ENCODE measurements at places on chromosomes 3 and 15. TPM values are rescaled to one million over a fixed set of nuclear protein-coding genes. Genes with fewer than 3 reads are reported as not detected.

Gene LSAMP
- total RNA-seq, result 8.3 TPM

Gene USP4
- total RNA-seq, result 45.3 TPM

Gene SI
- not detected for total RNA-seq

Gene IL12A
- total RNA-seq, result 2.3 TPM

Gene ATP10A
- 0.50 TPM for total RNA-seq

GRCh38 chr3:32606960-32607359 lies 36.3 kb upstream of the DYNC1LI1 start:
- no peak for DNase-seq

- no peak for DNase-seq
These were observed 28.5 kb upstream of the SNRK start for GRCh38 chr3:43257850-43258249.

DNA sequence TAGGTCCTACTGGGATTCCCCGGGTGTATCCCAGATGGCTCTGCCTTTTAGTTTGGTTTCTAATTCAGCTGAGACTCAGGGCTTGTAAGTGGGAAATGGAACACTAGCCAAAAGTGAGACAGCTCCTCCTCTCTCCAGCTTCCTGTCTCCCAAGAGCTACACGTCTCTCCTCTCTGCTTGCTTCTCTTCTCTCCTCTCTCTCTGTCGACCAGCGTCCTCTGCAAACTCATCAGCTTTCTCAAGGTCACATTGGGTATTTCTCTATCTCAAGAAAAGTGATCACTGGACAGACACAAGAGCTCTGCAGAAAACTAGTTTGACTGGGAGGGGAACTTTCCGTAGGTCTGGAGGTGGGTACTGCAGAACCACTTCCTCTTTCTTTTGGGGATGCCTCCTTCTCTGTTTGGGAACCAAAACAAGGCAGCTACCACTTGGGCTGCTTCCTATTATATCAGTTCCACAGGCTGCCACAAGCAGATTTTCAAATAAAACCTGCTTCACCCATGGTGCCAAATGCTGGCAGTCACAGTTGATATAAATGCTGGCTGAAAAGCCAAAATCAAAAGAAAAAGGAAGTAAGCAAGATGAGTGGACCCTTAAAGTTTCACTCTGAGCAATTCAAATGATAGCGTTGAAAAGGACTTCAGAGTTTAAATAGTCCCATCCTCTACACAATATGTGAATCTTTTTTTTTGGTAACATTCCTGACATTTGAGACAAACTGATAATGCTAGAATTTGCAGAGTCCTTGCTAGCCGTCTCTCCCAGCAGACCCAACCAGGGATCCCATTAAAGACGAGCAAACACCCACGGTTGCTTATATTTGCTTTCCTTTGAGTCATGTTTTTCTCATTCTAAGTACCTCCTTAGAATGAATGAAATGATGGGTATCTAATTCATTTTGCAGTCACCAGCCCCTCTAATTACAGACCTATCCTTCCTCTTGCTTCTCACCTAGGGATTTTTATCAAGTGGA lies 7.2 kb upstream of the DYNC1LI1 start:
- no peak for DNase-seq

Gene PPP1R14D
- total RNA-seq, result not detected

Gene C3orf85
- total RNA-seq, result not detected

Gene ZNF860
- total RNA-seq, result 0.22 TPM

GRCh38 chr3:36992806-36993325 lies at the start of gene EPM2AIP1:
Gene EPM2AIP1, minus strand, starts transcription at chr3:36993131. Its CDS starts 54 bp downstream, at chr3:36993077.
- peak; percentile 92 for DNase-seq

- DNase-seq, result no peak
These were observed 130.5 kb downstream of the TNIK start for GRCh38 chr3:171329746-171330145.

- DNase-seq, result no peak
These were observed 58.8 kb upstream of the ARL6 start for GRCh38 chr3:97705764-97706163.

Gene NXPE3
- 50.3 TPM for total RNA-seq

DNA sequence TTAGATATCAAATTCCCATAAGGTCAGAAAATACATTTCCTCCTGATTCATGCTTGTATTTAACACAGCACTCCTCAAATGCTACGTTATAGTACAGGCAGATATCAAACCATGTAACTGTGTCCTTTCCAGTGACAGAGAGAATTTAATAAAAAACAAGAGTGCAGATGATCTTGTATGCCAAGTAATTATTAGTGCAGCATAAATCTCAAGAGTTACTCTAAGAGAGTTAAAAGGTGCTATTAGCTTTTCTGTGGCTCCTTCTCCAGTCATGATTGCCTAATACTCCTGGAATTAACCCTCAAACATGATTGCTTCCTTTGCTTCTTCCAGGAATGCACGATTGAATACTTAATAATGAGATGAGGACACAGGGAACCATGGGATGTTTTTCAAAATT lies 413.0 kb upstream of the DPH6 start:
- no peak for DNase-seq

Gene OIP5
- total RNA-seq, result 0.46 TPM

DNA sequence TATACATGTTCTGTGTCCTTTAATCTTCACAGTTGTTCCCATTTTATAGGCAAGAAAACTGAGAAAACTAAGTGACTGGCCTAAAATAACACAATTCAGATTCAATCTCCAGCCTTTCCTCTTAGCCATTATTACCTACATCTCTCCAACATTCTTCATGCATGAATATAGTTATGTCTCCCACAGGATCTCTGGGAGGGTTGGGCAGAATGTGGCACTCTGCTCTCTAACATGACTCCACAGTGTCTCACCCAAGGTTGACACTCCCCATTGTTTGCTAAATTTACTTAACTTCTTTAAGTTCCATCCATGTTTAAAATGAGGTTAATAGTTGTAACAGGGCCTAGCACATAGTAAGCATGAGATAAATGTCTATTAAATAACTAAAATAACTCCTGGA lies 276.3 kb downstream of the ERC2 start:
- DNase-seq, result no peak

Gene ECE2
- not detected for total RNA-seq

DNA sequence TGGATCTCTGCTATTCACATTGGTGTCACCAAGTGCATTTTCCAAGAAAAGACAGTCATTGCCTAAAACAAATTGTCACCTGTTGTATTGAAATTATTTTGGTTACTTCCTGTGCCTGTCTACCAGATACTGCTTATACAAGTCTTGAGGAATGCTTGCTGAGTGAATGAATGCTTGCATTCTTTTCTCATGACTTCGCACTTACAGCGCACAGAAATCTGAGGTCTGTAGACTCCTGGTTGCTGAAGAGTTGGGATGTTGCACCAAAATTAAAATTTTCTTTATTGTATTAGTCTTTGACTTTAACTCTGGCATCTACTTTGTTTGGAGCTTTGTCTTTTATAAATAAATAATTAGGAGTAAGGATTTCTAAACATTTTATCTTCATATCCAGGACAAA lies 28.4 kb downstream of the SH3GL3 start:
- DNase-seq, result no peak

Gene CCDC39
- not detected for total RNA-seq

DNA sequence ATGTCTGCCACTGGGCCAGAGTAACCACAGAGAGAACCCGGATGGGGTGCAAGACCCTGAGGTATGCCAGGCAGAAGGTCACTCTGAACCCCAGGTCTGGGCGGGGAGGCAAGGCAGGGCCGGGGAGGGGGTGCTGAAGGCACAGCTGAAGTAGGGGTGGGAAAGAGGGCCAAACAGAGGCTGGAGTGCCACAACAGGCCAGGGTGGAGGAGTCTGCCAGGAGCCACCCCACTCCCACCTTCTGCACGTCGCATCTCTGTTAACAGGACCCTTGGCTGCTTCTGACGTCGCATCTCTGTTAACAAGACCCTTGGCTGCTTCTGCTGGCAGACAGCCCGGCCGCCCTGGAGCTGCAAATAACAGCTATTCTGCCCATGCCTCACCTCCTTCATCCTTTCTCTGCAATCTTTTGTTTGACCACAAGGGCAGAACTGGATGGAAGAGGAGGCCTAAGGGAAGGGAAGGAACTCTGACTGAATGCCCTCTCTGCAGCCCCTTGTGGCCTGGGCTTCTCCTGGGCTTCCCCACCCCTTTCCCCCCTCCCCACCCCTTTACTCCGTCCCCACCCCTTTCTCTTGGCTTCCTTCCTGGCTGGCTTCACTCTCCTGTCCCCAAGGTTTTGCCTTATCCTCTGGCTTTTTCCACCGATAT lies 20.6 kb upstream of the FBLN2 start:
- DNase-seq, result no peak

- no peak for DNase-seq
These were observed 116.2 kb upstream of the PLAAT1 start for GRCh38 chr3:193124861-193125260.

DNA sequence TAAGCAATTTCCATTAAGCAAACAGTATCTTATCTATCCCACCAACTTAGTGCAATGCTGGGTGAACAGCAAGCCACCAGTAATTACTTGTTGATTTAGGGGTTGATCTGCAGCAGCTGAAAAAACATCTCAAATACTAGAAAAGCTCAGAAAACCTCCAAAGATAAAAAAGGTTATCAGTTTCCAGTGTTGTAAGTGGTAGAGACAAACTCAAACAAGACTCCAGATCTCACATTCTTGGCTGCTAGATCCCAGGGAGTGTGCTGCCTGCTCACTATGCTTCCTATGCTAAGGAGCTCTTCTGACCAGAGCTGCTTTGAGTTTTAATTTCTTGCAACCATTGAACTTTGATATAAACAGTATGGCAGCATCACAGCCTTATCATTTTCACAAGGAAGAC lies 11.3 kb downstream of the B3GALNT1 start:
- DNase-seq, result no peak

GRCh38 chr3:78818161-78818985 lies 949.4 kb downstream of the ROBO1 start:
- no peak for DNase-seq

DNA sequence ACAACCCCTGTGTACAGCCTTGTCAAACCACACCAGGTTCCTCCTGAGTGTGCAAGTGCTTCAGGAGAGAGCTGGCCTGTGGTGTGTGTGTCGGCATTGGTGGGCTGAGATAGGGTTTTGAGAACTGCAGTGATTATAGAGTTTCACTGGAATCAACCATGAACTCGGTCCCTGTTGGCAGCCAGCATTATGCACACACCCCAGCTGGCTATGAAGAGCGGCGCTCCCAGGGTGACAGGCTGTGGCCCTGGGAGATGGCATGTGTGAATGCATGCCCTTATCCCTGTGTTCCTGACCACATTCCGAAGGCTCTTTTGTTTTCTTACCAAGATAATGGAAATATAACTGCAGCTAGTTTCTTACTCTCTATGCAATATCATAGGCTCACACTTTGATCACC lies 101.8 kb downstream of the SNRK start:
- no peak for DNase-seq

DNA sequence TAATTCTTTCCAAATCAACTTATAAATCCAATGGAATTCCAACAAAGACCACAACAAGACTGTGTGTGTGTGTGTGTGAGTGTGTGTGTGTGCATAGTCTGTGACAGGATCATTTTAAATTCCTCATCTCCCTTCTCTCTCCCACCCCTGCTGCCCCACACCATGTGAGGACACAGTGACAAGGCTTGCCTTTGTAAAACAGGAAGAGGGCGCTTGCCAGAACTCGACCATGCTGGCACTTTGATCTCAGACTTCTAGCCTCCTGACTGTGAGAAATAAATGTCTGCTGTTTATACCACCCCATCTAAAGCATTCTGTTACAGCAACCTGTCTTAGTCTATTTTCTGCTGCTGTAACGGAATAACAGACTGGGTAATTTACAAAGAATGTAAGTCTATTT lies 99.1 kb downstream of the NSMCE3 start:
- DNase-seq, result no peak
